Effector memory CD8-positive, alpha-beta T cell (primary cell): ENCODE measurements at places on chromosomes 11 and 22.

GRCh38 chr11:10302744-10303557, 1.9 kb upstream of the ADM start:
- peak; percentile 70 for DNase-seq

- DNase-seq = no peak
Observed at GRCh38 chr11:23429569-23429968, 569.3 kb upstream of the CCDC179 start.

- no peak for DNase-seq
Observed at GRCh38 chr11:100072131-100072530, 615.0 kb upstream of the ARHGAP42 start.

DNA sequence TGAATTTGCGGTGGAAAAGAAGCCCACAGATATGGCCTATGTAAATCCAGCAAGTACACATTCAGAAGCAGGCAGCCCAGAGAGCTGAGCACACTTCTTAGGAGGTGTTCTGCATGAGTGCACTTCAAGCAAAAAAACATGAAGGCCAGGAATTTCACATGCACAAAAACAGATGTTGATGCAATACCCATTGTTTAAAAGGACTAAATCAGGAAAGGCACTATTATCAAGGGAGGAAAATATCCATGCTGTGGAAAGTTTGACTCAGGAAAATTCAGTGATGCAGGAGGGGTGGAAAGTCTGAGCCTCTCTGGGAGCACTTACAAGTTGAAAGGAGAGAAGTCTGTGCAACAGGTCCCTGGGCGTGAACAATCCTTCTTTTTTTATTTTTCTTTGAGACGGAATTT, 15.8 kb upstream of the CARS1 start:
- DNase-seq = no peak

DNA sequence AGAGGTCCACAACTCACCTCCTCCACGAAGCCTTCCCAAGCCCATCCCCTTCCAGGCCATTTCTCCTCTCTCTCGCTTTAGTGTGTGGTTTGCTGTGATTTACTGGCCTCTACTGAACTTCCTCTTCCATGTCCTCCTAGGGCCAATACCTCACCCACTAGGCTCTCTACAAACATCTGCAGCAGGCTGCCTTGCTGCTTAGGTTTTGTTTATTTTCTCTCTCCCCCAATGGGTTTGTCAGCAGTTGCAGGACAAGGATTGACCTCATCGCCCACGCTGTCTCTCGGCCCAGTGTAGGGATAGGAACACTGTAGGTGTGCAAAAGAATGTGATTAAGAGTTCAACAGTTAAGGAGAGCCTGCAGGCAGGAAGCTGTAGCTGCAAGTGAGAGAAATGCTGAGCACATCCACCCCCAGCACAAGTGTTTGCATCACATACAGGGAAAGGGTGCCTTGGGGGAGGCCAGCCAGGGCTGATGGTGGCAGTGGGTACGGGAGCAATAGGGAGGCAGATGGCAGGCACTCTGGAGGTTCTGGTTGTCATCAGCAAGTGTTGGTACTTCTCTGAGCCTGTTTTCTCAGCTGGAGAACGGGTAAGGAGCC, 1.4 kb downstream of the PC start:
- DNase-seq = no peak

DNA sequence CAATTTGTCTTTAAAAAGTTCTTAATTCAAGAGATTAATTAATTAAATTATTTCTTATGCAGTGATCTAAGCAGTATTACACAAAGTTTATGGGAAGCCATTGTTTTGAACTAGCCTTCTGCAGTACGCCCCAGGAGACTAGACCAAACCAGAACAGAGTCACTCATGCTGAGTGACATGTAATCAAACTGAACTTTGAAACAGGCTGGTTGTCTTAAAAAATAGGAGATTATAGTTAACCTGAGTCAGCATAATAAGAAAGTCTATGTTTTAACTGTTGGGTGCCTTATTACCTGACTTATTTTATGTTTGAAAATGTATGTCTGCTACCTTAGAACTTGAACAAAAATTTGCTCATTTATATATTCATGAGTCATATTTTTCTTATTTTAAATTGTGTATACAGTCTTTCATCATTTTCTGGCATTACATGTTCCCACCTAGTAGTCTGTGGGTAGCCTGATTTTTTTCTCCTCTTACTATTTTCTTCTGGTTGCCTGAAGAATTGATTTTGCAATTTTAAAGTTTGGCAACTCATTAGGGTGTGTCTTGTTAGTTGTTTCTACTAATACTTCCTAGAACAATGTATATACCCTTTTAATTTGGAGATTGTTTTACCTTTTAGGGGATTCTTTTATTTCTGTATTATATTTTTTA, 161.4 kb downstream of the AASDHPPT start:
- DNase-seq = no peak

DNA sequence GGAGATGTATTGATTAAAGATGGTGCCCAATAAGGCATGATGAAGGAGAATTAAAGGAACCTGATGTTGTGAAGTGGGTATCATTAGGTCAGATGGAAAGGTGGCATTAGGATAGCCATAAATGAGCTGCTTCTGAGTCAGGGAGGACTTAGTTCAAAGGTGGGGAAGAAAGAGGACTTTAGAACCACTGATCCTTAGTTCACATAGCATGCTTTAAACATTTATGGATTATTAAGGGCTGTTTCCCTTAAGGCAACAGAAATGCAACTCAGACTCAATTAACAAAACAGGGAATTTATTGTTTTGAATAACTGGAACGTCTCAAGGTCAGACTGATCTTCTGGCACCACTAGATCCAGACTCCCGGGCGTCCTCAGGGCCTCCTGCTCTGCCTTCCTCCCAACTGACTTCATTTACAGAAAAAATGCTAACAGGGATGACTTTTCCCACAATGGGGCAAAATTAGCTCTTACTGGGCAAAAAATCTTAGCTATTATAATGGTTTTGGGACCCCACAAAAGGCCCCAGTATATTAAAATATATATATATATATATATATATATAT, 1526.0 kb downstream of the TBC1D22A start:
- no peak for DNase-seq

DNA sequence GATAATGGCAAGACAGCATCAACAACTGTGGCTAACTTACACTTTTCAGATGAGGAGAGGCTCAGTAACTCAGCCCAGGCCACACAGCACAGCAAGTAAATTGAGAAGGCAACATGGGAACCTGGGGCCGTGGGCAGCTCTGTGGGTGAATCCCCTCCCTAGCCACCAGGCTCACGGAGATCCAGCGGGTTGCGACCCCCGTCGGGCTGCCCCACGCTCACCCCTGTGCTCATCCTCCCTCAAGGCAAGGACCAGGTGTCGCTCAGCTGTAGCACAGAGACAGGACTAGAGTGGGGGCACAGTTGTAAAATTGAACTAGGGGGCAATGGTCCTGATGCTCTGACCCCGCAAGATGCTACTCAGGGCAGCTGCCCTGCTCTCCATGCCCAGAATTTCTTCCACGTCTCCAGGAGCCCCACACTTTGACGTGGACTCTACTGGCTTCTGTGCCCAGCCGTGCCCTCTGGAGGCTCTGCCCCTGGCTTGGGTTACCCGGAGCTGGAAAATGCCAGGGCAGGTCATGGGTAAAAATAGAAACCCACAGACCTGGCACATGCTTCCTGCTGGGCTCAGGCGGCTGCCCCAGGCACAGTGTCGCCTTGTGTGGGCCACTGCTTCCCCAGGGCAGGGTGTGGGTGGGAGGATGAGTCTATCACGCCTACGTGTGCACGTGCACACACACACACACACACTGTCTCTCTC, 9.0 kb downstream of the TUBA8 start:
- no peak for DNase-seq

DNA sequence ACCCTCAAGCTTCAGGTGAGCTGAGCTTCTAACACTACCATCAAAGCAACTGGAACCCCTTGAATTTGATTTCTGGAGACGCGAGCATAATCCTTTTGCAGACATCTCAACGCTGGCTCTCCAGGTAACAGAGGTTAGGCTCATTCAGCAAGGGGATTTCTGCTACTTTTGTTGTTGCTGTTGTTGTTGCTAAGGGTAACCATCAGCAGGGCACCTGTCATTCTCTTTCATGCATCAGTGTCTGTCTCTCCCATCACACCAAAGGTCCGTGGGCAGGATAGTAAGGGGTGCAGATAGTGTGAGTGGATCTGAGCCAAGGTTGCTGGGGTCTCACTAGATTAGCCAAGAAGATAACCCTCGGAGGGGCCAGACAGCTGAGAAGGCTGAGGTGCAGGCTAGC, 90.3 kb downstream of the TP53I11 start:
- no peak for DNase-seq

DNA sequence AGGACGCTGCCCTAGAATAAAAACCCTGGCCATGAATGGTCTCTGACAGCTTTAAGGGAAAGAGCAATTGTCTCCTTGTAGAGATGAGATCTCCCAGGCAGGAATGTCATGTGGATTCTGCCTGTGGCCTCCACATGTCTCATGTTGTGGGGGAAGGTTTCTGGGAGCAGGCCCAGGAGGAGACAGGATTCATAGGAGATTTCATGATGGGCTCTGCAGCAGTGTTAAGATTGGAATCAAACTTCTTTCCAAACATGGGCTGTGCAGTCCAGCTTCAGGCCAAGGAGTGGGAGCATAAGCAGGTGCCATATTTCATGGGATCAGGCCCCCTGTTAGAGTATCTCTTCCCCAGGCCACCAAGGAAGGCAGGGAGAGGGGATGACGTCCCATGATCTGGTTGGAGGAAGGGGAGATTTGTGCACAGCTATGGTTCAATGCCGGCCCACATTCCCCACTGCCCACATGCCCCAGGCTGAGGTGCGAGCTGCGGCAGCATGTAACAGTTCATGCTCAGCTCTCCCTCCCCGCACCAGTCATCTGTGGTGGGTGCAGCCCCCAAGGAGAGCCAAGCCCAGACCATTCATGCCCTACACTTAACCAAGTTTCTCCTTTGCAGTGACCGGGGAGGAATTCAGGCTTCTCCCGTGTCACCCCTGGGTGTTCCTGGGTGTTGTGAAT, 42.5 kb downstream of the LMO1 start:
- DNase-seq = no peak

GRCh38 chr22:29320546-29320945, 5.0 kb upstream of the RASL10A start:
- DNase-seq = no peak

- DNase-seq = no peak
Observed at GRCh38 chr11:12182302-12182675, 71.9 kb downstream of the MICAL2 start.

GRCh38 chr22:46007003-46007847, 30.3 kb upstream of the WNT7B start:
- DNase-seq = no peak

DNA sequence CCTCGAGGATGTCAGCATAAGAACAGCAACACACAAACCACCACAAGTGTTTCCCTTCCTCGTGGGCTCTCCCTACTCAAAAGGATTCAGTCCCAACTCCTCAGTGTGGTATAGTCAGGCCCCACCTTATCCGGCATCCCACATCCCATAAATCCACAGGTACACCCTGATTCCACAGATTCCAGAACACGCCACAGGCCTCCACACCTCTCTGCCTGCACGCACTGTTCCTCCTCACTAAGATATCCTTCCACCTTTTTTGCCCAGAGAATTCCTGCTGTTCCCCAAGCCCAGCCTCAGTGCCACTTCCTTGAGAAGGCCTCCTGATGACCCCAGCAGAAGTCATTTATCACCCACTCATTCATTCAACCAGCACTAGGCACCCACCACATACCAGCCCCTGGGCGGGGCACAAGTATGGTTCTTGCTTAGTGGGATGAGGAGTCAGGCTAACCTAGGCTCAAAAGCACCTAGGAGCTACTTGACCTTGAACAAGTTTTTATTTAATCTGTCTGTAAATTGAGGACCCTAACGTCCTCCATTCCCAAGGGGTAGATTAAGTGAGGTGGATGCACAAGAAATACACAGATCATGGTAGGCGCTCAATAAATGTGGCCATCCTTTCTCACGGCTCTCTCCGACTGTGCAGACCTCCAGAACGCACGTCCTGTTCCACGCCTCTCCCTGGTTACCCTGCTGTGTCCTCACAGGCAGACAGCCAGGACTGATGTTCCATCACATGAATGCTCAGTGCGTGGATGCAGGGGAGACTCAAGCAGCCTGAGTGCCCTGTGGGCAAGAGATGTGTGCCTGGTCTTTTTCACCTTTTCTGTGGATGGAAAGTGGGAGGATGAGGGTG, 2.1 kb upstream of the KCNJ4 start:
- DNase-seq = no peak

DNA sequence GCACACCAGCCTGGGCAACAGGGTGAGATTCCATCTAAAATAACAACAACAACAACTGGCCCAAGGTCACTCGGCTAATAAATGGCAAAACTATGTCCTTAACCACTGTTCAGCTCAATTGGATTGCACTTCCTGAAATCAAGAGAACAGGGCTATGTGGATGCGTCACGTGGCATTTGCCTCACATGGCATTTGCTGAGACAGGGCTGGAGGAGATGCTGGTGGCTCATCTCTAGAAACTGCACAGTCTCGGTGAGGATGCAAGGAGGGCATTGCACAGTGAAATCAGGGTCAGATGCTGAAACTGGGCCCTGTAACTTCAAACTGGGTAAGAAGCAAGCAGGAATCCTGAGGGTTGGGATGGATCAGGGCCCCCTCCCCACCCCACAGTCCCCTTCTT, 171.9 kb downstream of the BUD13 start:
- no peak for DNase-seq

DNA sequence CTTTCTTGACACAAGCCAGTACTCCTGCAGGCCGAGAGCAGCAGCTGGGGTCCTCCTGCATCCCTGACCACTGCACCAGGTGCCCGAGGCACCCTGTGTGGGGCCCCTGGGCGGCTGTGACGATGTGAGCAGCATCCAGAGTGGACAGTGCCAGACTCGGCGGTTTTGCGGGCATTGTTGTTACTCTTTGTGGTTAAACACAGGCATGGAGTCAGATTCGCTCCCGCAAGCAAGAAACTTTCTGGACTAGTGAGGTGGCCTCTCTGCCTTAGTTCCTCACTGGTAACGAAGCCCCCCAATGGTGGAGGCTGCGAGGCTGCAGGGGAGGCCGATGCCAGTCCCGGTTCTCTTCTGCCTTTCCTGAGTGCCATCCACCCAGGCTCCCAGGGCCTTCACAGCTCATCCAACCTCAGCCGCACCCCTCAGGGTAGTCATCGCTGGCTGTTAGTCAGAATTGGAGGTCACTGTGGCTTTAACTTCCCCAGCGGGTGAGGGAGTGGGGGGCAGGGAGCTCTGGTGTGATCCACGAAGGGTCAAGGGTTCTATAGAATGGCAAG, 3.7 kb upstream of the CLDN5 start:
- no peak for DNase-seq

DNA sequence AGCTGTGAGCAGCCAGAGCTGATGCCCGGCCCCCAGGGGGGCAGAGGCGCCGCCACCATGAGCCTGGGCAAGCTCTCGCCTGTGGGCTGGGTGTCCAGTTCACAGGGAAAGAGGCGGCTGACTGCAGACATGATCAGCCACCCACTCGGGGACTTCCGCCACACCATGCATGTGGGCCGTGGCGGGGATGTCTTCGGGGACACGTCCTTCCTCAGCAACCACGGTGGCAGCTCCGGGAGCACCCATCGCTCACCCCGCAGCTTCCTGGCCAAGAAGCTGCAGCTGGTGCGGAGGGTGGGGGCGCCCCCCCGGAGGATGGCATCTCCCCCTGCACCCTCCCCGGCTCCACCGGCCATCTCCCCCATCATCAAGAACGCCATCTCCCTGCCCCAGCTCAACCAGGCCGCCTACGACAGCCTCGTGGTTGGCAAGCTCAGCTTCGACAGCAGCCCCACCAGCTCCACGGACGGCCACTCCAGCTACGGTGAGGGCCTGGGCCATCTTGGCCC, 6.1 kb downstream of the CDC42EP1 start:
- peak; percentile 51 for DNase-seq
